Kidney (tissue), 22 donors: ENCODE measurements at places on chromosomes 2 and 18.

DNA sequence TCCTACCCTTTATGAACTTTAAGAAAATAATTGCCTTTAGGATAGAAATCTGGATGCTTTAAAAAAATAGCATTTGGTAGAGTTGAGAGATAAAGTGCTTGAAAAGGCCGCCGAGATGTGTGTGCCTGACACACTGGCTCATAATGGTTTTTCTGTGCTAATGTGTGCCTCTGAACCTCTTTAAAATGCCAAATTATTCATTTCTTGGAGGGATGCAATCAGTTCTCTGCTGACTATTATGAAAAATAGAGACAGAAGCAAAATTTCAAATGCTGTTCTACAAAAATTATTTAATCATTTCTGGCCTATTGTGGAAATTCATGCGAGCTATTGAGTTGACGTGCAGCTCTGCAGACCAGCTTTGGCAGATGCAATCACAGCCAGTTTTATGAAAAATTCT, 18.0 kb upstream of the MBP start:
- no peak for DNase-seq

DNA sequence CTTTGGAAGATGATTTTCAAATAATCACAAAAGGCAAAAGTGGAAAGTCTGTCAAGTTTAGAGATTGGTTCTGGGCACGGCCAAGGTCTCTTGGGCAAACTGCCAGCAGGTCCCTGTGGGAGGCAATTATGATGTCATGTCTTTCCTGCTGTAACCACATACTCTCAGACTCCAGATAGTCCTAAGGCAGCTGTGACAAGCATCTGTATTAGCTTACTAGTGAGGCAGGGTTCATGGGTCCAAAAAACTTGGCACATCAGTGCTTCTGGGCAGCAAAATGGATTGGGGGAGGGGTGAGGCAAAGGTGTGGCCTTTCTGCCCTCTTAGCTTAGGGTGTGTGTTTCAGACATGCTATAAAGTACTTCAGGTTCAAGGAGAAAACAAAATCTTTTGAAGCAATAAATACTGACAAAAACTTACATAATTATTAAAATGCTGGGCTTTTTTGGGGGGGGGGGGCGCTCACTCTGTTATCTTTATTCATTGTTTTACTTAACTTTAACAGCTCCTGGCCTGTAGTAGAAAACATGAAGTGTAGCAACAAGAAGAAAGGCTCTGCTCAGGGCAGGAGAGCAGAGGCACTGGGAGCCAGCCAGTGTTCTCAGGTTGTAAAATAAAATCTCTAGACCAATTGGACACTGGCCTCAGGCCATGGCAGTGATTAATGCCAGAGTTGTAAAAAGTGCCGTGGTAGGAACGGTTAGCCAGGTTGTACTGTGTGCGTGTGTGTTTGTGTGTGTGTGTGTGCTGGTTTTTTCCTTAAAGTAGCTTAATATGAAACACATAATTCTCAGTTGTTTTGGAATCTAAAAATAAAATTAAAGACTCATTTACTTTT, 14.3 kb upstream of the TANC1 start:
- DNase-seq: peak; percentile 89

DNA sequence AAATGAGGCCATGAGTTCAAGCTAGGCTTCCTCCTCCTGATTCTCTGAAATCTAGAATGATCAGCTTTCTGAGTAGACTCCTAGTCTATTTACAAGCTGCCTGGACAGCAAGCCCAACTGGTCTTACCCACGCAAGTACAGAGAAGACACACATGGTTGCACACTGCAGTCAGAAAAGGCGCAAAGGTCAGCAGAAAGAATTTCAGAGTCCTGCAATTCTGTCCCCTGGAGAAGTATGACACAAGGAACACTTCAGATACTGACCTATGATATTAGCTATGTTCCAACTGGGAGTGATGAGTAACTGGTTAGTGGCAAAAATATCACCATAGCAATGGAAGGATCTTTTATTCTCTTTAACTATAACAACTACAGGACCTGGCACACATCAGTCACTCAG, 336.1 kb upstream of the PKDCC start:
- DNase-seq: no peak

DNA sequence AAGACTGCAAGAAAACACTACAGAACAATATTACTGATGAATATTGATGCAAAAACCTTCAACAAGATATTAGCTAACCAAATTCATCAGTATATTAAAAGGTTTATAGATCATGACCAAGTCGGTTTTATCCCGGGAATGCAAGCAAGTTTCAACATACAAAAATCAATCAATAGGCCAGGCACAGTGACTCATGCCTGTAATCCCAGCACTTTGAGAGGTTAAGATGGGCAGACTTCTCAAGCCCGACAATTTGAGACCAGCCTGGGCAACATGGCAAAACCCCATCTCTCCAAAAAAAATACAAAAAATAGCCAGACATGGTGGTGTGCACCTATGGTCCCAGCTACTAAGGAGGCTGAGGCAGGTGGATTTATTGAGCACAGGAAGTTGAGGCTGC, 82.9 kb downstream of the FSIP2 start:
- DNase-seq: no peak

DNA sequence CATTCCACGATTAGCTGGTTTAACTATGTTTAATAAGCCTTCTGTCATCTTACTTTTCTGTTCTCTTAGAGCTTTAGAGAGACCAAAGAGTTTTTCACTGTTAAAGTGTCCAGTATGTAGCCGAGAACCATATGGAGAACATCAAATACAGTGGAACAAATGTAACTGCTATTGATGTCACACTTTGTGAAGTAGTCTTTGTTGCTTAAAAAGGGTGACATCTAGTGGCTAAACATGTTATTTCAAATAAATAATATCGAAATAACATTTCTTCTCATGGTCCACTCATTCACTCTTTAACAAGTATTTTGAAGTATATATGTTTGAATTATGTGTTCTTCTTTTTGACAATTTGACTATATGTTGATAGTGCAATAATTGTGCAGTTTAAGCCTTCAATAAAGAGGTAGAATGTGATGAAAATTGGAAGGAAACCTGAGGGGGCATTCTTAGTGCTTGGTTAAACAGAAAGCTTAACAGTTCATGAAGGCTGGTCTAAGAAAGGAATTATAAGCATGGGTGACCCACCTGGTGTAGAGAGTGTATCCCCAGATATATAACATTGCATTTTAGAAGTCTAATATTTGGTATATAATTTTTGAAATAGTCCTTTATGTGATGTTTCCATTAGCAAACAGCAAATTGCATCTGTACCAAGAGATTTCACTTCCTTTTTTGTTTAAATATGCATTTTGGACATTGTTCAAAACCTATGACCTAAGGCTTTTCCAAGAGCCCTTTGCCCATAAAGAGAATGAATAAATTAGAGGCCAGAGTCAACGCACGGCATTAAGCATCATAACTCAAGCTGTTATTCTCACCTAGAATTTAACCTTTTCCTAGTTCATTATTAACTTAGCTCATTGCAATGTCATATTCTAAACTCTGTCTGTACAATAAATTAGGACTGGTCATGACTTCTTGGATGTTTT, 112.1 kb downstream of the KYNU start:
- DNase-seq: no peak

DNA sequence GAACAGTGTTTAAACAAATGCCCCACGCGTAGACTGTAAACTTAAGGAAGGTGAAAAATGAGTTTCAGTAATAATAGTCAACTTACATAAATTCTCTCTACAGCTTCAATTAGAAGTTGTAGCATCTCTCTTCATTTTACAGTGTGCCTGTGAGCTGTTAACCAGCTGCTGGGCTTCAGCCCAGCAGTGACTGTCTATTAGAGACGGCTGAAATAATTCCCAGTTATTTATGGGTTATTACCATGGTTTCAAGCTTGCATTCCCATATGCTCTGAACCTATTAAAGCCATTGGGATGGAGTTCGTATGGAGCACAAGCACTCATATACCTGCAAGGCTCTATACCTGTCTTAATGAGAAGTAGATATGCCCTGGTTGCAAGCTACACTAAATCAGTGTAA, 501.1 kb downstream of the CNTNAP5 start:
- DNase-seq: no peak

- DNase-seq: no peak
Observed at GRCh38 chr18:8008033-8008432, 440.9 kb downstream of the PTPRM start.

- no peak for DNase-seq
Observed at GRCh38 chr2:147182260-147182659, 662.6 kb upstream of the ACVR2A start.

- no peak for DNase-seq
Observed at GRCh38 chr2:124959581-124959980, 934.5 kb downstream of the CNTNAP5 start.

DNA sequence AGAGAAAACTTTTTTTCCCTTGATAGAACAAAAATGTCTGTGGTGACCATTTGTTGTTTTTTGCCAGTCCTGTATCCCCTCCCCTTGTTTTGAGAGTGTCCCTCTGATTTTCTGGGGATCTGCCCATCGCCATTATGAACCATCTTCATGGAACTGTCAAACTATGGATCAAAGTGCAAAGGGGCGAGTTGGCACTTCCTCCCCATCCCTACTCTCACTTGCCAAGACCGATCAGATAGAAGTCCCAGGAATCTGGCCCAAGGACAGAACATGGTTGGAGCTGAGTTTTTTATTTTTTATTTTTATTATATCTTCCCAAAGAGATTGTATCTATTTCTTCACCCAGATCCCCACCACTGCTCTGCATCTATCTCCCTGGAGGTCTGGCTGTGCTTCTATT, 221.4 kb downstream of the IKZF2 start:
- no peak for DNase-seq

DNA sequence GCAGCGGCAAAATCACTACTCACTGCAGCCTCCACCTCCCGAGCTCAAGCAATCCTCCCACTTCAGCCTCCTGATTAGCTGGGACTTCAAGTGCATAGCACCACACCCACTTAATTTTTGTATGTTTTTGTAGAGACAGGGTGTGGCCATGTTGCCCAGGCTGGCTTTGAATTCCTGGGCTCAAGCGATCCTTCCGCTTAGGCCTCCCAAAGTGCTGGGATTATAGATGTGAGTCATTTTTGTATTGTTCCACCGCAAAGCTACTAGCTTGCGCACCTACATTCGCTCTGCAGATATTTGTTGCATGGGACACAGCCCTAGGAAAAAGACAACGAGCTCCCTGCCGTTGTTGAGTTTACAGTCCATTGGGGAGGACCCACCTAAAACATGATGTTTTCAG, 173.5 kb upstream of the AGAP1 start:
- no peak for DNase-seq

GRCh38 chr2:233065954-233066470, 5.9 kb downstream of the INPP5D start:
- DNase-seq: no peak

DNA sequence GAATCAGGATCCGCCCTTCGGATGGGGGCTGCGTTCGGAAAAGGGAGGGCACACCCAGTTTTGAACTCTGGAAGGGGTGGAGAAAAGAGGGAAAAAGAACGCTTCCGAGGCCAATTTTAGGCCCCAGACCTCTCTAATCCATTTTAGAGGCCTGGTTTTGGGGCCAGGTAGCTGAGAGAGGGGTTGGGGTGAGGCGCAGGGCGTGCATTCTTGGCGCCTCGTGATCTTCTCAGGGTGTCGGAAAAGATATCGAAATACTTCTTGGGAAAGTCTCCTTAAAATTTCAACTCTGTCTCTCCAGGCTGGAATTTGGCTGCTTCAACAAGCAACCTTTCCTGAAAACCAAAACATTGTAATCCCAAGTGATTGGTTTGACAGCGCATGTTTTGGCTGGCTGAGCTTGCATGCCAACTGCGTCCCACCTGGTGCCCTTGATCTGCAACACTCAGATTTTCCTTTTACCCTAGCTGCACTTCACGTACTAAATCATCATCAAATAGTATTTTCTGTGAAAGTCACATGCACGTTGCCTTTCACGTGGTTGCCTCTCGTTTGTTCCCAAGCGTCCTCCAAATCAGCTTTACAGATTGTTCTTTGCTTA, 864 bp upstream of the XPO1 start:
- no peak for DNase-seq

- peak; percentile 66 for DNase-seq
Observed at GRCh38 chr2:109644571-109645275, 30.6 kb downstream of the SOWAHC start.

DNA sequence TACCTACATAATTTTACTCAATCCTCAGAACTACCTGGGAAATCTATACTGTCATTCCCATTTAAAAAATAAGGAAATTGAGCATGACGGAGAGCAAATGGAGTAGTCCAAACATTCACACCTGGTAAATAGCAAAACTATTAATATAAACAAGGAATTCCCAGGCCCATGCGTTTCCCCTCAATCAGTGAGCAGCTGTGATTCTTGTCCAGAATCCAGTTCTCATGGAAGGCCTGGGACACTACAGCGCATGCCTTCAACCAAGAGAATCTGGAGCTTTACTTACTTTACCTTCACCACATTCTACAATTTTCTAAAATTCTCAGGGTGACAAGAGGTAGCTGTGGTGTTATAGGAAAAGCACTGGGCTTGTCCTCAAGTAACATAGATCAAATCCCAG, 259.0 kb downstream of the LRATD1 start:
- no peak for DNase-seq

GRCh38 chr2:2181493-2181892, 149.6 kb downstream of the MYT1L start:
- no peak for DNase-seq

DNA sequence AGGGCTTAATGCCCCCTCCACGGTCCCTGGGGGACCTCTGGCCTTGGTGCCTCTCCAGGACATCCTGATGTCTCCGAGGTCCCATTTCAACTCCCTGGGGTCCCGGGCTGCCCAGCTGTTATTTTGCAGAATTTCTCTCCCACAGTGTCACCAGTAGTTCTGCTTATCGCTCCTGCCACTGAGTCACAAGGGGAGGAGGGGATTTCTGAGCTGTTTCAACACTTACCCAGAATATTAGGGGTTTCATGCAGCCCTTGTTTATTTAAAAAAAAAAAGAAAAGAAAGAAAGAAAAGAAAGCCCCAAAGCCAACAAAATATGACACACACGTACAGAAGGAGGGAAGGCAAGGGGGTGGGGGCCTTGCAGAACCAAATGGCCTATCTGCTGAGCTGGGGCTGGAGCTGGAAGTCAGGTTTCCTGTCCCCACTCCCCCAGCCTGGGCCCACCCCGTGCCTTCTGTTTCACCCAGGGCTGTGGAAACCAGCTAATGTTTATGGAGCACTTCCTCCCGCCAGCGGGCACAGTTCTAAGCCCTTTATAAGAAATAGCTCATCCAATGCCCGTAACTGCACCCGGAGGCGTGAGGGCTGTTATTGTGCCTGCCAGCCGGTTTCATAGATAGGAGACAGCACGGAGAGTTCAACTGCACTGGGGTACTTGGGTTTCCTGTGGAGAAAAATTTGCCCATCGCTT, 8.4 kb upstream of the ARID5A start:
- DNase-seq: no peak

DNA sequence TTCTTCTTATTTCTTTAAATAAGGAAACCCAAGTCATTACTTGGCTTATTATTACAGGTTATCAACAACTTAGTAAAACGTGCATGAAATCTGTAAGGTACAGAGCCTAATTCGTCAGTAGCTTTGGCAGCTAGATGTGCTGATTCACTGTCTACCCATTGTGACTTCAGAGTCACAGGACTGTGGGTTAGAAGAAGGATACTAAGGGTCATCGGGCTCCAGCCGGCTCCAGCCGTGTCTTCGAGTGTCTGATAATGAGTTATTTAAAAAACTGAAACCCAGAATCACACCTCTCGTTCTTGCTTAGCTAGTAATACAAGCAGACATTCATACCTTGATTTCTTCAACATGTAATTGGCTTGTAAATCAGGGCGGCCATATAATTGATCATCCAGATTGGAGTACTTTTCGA, 170.5 kb downstream of the FMNL2 start:
- DNase-seq: no peak
